8988T (cell line): ENCODE measurements at places on chromosomes 12 and 14.

- DNase-seq, result no peak
Measured at GRCh38 chr14:52018252-52018651, 28.9 kb downstream of the RTRAF start.

DNA sequence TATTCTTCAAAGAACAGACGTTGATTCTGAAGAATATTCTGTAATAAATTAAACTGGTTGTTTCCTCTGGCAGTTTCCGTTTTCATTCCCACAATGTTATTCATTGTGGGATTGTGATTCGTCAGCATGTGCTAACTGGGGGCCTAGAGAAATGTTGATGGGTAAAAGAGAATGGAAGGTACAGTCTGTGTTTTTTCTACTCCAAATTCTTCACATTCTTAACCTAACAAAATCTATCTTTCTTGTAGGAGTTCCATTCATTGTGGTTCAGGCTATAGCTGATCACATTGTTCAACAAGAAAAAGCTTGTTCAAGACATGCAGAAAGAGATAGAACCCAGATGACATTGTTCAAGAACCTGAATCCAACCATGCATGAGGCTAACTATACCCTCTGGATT is 5.9 kb downstream of the CD163 start:
- DNase-seq, result no peak

GRCh38 chr14:60631842-60632241 is 17.4 kb downstream of the SIX1 start:
- no peak for DNase-seq

- no peak for DNase-seq
Measured at GRCh38 chr14:102945346-102946130, 23.1 kb downstream of the AMN start.

DNA sequence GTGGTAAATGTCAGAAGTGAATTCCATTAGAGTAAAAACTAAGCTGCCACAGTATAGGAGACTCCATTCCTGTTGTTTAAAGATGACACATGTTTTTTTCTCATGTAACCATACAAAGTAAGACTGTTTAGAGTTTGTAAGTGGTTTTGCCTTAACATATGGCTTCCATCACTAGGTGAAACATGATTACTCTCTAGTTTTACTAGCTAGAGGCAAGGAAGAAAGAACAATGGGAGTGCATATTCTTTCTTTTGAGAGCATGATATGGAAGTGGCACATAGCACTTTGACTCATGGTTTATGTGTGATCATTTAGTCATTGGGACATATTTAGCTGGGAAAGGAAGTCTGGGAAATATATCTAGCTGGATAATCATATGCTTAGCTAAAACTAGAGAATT is 7.7 kb downstream of the ATF7IP start:
- DNase-seq, result no peak

DNA sequence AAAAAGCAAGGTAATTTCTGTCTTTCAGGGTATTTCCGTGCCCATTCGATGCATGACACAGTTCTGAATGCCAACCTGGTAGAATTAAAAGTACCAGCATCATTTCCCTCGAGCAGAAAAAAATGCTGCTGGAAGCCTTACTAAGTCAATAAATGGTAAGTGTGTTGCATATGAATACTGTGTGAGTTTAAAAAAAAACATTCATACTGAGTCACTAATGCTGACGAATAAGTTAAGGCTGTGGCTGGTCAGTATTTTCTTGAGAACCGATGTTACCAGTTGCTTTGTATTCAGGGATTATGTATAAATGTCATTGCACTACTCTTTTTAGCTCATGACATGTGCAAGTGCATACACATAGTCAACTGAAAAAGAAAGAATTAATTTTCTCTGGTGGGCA is 710.2 kb downstream of the TRHDE start:
- no peak for DNase-seq

GRCh38 chr12:11949738-11950411 is 120.9 kb upstream of the BCL2L14 start:
- no peak for DNase-seq

- DNase-seq, result no peak
Measured at GRCh38 chr12:50401500-50402081, 906 bp downstream of the LARP4 start.

- no peak for DNase-seq
Measured at GRCh38 chr14:71729596-71729995, 202.6 kb upstream of the RGS6 start.

DNA sequence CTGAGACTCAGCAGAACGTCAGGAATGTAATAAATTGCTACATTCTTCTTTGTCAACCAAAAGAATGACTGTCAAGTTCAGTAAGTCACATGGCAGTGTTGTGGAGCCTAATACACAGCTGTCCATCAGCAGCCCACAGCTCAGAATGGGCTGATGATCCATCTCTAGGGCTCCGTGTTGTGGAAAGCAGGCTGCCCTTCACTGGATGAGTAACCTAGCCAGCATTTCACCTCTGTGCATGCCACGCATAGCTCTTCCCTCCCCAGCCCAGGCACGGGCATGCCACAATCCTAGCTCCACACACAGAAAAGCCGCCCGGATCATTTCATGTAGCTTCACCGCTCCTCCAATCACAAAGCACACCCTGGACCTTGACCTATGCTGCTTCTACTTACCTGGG is 878.0 kb upstream of the TMEM132C start:
- DNase-seq, result no peak
